Occipital lobe (tissue), 3 donors: ENCODE measurements at places on chromosomes 4 and X. TPM values are rescaled to one million over a fixed set of nuclear protein-coding genes. Genes with fewer than 3 reads are reported as not detected.

Gene PRSS12
- 54.9 TPM for total RNA-seq

Gene AGTR2
- total RNA-seq: under 0.01 TPM

Gene PAGE5
- total RNA-seq: not detected

Gene KCNIP4
- 19.8 TPM for total RNA-seq

Gene CT83
- total RNA-seq: not detected

Gene UGT2B11
- total RNA-seq: not detected

Gene PAGE4
- total RNA-seq: not detected

Gene MTMR8
- 3.6 TPM for total RNA-seq

Gene FDCSP
- not detected for total RNA-seq

Gene THAP9
- total RNA-seq: 21.4 TPM

Gene HSD17B10
- 28.5 TPM for total RNA-seq

Gene PPARGC1A
- total RNA-seq: 5.5 TPM
